Spinal cord (tissue), 10 donors: ENCODE measurements at places on chromosomes 7 and 10. TPM values are rescaled to one million over a fixed set of nuclear protein-coding genes. Genes with fewer than 3 reads are reported as not detected.

The PLCE1 gene
- total RNA-seq, result 23.3 TPM

The ECHDC3 gene
- total RNA-seq, result 5.9 TPM

The DPYSL4 gene
- total RNA-seq, result 22.1 TPM

The EVX1 gene
- 0.11 TPM for total RNA-seq

The GDF2 gene
- not detected for total RNA-seq

The ZNF467 gene
- total RNA-seq, result 4.1 TPM

The PAXIP1 gene
- 10.1 TPM for total RNA-seq

The ADAM22 gene
- 27.2 TPM for total RNA-seq

The ZCWPW1 gene
- total RNA-seq, result 5.1 TPM

The ATOH7 gene
- not detected for total RNA-seq

The ACBD7 gene
- total RNA-seq, result 32.0 TPM

The TLX1 gene
- total RNA-seq, result not detected

The C10orf120 gene
- not detected for total RNA-seq

The GPRIN2 gene
- 9.3 TPM for total RNA-seq

The CLDN4 gene
- 0.20 TPM for total RNA-seq

The ANLN gene
- total RNA-seq, result 35.5 TPM

The ANK3 gene
- total RNA-seq, result 318 TPM

The ABI1 gene
- 60.3 TPM for total RNA-seq
